Right renal pelvis (tissue), 4 donors: ENCODE measurements at places on chromosomes 3 and 15.

- DNase-seq = no peak
Measured at GRCh38 chr3:186003610-186004009, 65.8 kb upstream of the TRA2B start.

- DNase-seq = no peak
Measured at GRCh38 chr3:110391640-110392395, 679.8 kb upstream of the NECTIN3 start.

DNA sequence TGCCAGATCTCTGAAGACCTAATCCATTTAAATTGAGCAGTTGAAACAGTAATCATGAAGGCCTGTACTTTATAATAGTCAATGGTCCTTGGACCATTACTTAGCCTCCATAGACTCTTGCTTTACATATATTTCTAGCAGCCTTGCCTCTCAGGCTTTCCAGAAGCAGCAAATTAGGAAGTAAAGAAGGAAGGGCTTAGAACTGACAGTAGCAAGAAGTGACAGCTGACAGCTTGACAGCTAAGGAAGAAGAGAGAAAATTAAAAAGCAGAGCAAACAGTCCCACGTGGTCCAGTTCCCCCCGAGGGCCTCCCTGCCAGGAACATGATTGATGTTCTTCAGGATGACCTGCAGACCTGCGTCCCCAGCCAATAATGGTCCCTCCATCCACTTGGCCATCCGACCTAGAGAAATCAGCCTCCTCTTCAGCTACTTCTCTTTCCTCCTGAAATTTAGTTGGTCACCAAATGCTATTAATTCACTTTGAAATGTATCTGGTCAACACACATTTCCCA is 15.0 kb upstream of the PSMD6 start:
- no peak for DNase-seq

DNA sequence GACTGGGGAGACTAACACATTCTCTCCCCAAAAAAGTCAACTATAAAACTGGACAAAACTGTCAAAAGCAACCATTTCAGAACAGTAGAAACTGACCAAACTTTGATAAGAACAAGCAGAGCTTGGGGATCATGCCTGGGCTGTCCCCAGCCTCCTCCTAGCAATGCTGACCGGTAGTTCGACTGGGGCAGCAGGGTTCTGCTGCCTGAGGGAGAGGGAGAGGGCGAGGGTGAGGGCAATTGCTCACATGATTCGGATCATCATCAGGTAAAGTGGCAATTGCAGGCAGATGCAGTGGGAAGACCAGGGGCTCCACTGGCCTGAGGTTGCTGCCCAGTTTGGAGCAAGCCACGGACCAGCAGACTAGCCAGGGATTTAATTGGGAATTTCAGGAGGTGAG is 88.6 kb downstream of the OSBPL10 start:
- no peak for DNase-seq

- no peak for DNase-seq
Measured at GRCh38 chr3:13879946-13880810, at the start of gene WNT7A. WNT7A (minus strand) TSS chr3:13880071; CDS start chr3:13879816, 255 bp downstream.

DNA sequence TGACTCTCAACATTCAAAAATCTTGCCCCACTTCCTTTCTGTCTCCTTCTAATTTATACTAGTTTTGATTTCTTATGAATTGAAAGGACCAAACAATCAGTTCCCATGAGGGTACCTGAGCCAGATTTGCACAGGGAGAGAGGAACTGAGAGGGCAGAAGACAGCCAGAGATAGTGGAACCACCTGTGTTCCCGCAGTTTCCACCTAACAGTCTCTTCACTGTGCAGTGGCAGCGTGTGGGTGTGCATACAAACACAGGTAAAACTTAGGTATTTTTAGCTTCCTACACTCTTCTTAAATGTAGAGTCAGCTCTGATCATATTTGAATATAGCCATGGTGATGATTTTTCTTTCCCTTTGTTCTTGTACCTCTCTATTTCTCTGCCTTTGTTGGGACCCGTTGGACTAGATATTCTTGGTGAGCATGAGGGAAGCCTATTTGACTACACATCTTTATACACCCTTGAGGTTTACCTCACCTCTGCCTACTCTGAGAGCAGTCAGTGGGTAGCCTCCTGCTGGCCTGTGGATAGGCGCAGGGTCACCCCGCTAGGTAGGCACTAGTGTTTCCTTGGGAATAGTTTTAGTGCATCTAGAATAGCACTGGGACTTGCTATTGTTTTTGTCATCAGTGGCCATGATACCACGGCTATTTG is 58.8 kb downstream of the MAP3K13 start:
- DNase-seq = no peak

- no peak for DNase-seq
Measured at GRCh38 chr3:468172-468571, 271.6 kb downstream of the CHL1 start.

DNA sequence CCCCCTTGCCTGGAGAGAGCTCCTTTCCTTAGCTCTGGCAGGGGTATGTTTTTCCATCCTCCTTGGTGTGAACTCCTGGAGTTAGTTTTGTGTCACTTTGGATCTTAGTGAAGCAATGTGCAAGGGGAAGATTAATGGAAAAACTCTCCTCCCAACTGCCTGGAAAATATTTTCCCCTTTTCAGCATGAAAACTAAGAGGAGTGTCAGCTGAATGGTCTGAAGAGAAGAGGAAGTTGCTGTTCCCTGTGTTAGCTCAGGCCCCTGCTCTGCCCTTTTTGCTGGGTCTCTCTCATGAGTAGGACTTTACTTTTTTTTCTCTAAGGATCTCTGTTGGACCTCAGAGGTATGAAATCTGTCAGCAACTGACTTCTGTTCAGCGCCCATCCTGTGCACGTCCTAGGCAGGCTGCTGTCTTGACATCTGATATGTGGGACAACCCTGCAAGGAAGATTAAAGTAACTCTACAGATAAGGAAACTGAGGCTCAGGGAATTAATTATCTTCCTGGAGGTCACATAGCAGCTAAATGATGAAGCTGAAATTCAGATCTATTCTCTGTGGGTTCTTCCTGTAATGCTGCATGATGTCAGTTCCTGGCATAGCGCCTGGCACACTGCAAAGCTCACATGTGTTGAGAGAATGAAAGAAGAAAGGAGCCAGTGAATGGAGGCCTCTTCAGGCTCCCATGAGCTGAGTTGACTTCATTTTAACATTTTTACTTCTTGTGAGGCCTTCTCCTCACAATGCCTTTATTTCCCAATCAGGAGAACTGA is 109.7 kb upstream of the GALNT15 start:
- DNase-seq = no peak

GRCh38 chr3:16079519-16079918 is 95.0 kb upstream of the GALNT15 start:
- DNase-seq = no peak

GRCh38 chr3:46974421-46975171 is 1.9 kb downstream of the CCDC12 start:
- no peak for DNase-seq
